Urinary bladder (tissue), 4 donors: ENCODE measurements at places on chromosomes 7 and 10. TPM values are rescaled to one million over a fixed set of nuclear protein-coding genes. Genes with fewer than 3 reads are reported as not detected.
A peak's percentile ranks its signal among the peaks of the same experiment; 100 is the strongest.

Gene CTAGE4
- total RNA-seq = 7.8 TPM

Gene ATP6V1F
- total RNA-seq = 38.2 TPM

Gene DGKB
- total RNA-seq = 22.5 TPM

Gene ASL
- 11.1 TPM for total RNA-seq

Gene FOXP2
- total RNA-seq = 85.2 TPM

Gene CRPPA
- total RNA-seq = 15.4 TPM

- no peak for DNase-seq
Measured at GRCh38 chr7:64078699-64078994, 33.4 kb downstream of the ZNF727 start.

DNA sequence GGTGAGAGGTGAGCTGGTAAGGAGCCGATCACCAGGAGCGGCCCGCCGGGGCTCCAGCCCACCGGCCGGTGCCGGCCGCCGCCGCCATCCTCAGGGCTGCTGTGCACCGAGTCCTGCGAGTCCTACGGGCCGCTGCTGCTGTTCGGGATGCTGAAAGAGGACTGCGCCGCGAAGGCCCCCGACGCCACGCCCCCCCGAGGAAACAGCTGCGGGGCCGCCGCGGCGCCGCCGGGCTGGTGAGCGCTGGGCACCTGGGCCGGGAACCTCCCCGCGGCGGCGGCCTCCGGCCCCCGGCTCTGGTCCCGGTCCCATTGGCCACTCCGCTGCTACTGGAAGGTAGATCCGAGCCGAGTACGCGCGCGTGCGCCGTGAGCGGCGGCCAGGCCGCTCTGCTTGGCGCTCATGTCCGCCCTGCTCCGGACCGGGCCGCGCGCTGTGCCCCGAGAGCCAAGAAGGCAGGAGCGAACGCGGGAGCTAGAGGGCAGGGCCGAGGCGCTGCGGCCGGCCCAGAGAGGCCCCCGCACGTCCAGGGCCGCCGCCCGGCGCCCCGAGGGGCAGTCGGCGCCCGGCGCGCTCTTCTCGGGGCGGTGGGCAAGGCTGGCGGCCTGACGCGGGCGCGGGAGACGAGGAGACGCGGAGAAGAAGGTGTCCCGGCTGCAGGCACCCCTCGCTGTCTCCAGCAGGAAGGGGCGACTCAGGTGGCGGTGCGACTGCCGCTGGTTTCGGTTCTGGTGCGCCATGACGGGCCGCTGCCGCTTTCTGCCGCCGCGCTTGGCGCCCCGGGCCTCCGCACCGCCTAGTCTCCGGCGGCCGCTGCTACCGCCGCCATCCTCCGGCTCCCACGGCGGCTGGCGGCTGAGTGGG lies 121.3 kb upstream of the WIPF3 start:
- DNase-seq = no peak

- DNase-seq = no peak
Measured at GRCh38 chr7:158487631-158488151, 99.9 kb downstream of the PTPRN2 start.

- no peak for DNase-seq
Measured at GRCh38 chr7:93461350-93461749, 113.2 kb downstream of the CALCR start.

- peak; percentile 13 for DNase-seq
Measured at GRCh38 chr10:28628184-28628893, 49.0 kb upstream of the BAMBI start.

DNA sequence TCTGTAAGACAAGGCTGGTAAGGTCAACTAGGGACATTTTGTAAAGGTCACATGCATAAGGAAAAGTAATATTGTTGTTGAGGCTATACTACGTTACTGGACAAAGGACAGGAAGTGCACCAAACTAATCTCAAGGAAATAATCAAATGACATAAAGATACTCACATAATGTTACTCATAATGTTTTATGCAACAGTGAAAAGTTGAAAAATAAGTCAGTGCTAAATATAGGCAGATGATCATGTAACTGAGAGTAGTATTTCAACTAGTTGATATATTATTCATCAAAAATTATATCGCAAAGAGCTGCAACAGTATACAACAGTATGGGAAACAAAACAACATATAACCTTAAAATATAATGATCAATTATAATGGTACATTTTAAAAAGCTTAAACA lies 215.7 kb downstream of the PTN start:
- DNase-seq = no peak

- no peak for DNase-seq
Measured at GRCh38 chr10:128493811-128494210, 367.6 kb upstream of the MKI67 start.

GRCh38 chr7:138573741-138574140 lies 113.7 kb downstream of the TRIM24 start:
- DNase-seq = no peak

- no peak for DNase-seq
Measured at GRCh38 chr10:37535459-37536246, 321.8 kb downstream of the ZNF248 start.

DNA sequence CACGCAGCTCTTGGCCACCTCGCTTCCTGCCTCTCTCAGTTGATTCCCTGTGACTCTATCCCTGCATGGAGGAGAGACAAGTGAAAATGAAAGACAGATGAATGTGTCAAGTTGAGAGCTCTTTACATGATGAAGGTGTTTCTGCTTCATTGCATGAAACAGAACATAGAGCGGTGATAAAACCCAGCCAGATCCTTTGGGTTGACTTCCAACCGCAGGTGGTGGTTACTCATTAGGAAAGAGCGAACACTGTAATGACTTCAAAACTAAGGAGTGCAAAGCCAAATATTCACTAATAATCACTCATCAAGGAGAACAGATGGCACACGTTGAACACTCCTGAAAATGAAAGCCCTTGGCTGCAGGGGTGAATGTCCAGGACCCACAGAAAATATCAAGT lies 31.8 kb upstream of the WDR11 start:
- no peak for DNase-seq

GRCh38 chr7:94049615-94050014 lies 45.5 kb upstream of the BET1 start:
- DNase-seq = no peak

- no peak for DNase-seq
Measured at GRCh38 chr10:49508654-49509053, 30.3 kb downstream of the ERCC6 start.

DNA sequence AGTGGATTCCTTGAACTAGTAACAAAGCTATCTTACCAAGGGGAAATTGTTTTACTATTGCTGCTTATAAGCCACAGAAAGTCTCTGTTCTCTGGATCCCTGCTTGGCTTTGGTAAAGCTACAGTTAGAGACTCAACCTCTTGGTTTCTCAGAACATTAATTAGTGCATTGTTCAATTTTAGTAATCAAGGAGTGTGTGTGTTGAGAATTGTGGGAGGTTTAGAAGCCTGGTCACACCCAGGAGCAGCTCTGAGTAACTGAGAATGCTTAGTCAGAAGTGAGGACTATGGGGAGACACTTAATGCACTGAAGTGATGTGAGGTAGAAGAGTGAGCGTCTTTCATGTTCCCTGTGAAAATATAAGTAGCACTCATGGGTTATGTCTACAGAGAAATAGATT lies 8.2 kb upstream of the ACTA2 start:
- no peak for DNase-seq

- no peak for DNase-seq
Measured at GRCh38 chr7:151674161-151674920, 154.6 kb upstream of the RHEB start.

GRCh38 chr10:129958148-129958628 lies 5.9 kb downstream of the EBF3 start:
- no peak for DNase-seq

DNA sequence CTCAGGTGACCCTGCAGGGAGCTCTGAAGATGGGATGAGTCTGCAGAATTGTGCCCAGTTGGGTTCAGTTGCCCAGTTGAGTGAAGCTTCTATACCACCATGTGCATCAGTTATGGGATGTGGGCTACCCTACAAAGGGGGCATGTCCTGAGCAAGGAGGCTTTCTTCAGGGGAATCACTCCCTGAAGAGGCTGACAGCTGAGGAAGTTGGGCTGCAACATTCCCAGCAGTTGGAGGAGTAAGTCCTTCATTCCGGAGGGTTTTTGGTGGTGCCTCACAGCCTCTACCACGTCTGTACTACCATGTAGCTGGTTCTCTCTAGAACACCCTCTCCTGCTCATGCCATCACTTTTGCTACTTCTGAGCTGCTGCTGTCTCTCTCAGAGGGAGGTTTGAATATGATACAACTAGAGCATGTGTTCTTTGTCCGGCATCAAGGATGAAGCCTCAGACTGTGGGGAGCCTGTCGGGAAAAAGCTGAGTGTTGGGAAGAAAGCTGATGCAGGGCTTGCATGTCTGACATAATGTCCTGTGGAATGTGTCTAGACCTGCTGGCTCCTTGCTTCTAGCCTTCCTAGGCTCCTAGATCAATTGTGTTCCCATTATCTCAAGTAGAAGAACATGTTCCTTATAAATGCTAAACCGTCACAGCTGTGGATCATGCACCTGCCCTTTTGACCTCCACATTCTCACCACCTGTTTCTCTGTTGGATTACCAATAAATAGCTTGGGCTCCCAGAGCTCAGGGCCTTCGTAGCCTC lies 355.8 kb downstream of the CCSER2 start:
- no peak for DNase-seq

GRCh38 chr7:13321316-13321715 lies 633.9 kb downstream of the ARL4A start:
- no peak for DNase-seq

GRCh38 chr10:122657729-122658128 lies 41.9 kb downstream of the C10orf120 start:
- DNase-seq = no peak

- DNase-seq = no peak
Measured at GRCh38 chr10:73262105-73262730, 9.8 kb upstream of the MRPS16 start.

GRCh38 chr10:845526-845925 lies 86.0 kb downstream of the LARP4B start:
- no peak for DNase-seq
